Muscle of leg (tissue), 16 donors: ENCODE measurements at places on chromosomes 6 and 20. TPM values are rescaled to one million over a fixed set of nuclear protein-coding genes. Genes with fewer than 3 reads are reported as not detected.

TXLNB gene
- 94.8 TPM for total RNA-seq

PLCB1 gene
- total RNA-seq: 10.4 TPM

BCAS1 gene
- 2.6 TPM for total RNA-seq

CCN5 gene
- total RNA-seq: 0.18 TPM

NOTCH4 gene
- 14.0 TPM for total RNA-seq

RCAN2 gene
- 2.2 TPM for total RNA-seq

ATG5 gene
- total RNA-seq: 27.8 TPM

CPNE5 gene
- total RNA-seq: 4.9 TPM

DNA sequence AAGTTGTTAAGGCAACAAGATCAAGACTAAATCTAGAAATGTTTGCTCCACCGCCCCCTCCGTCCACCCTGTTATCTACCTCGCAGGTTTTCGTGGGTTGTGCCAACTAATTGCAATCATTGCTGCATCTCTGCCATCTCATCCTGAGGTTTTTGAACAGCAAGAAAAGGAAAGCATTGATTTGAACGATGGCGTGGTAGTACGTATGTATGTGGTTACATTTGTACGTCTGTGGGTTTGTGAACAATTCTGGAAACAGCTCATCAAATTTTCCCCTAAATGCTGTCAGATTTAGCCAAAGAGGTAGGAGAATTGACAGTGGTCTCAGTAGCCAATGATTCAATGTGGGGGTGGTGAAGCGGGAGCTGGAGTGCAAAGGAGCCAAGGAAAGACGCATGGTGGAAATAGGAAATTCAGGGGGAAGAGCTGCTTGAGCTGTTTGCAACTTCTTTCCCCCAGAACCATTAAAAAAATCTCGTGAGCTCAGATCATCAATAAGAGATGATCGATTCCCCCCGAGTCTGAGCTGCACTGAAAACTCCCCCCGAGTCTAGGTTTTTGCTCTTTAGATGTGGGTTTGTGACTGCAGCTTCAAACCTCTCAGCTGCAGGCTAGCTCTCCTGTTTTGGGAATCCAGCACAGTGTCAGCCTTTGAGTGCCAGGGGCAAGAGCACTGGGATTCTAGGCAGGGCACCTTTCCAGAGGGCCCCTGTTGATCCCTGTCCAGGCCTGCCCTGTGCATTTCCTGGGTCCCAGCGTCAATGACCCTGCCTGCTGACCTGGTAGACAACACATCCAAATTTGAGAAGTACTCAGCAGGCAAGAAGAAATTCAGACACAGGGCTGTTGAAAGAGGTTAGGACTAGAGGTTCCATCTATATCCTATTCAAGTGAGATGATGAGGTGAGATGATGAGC lies 72.6 kb upstream of the LY86 start:
- H3K27me3 ChIP-seq: peaks cover 2% of the 10 kb centered on the region
- H3K36me3 ChIP-seq: no peaks in the 10 kb centered on the region
- DNase-seq: no peak
- H3K4me1 ChIP-seq: peaks cover 9% of the 10 kb centered on the region

DNA sequence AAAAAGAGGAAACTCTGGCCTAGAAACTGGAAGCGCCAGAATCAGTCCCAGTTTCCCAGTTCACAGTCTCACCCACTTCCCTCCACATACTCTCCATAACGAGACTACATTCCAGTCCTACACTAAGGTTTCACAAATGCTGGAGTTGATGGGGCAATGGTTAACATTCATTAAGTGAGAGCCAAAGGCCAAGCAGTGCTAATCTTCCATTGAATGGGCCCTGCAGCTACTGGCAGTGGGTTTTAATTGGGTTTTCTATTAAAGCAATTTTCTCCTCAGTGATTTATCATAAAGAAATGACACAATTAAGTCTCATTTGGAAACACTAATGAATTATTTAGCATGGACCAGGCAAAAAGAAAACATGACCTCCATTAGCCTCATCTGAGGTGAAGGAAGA lies 20.8 kb upstream of the NRSN1 start:
- no peak overlapping the region for H3K27ac ChIP-seq
- H3K27me3 ChIP-seq: peaks cover 2% of the 10 kb centered on the region
- H3K36me3 ChIP-seq: no peaks in the 10 kb centered on the region
- H3K4me3 ChIP-seq: no peak overlapping the region
- H3K4me1 ChIP-seq: no peaks in the 10 kb centered on the region

DNA sequence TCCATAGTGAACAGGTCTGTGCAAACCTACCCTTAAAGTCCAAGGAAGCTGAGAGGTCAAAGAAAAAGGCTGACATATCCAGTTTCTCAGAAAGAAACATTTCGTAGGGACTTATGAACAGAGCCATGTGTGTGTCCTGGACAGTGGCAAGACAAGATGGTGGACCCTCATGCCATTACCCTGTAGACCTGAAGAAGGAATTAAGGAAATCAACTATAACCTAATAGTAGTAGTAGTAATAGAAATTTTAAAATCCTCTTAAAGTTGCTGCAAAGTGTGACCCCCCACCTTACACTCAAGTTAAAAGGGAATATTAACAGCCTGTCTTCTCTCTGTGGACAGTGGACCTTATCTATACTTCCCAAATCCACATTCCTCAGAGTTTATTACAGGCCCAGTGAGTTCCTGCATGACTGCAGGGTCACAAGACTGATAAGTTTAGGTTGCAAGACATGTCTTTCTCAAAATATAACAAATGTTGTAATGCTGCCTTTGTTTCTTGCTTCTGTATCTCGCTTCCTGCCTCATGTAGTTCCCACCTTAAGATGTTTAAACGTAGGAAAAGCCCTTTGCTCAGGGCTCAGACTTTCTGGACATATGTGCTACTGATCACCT lies 10.6 kb downstream of the IL22RA2 start:
- H3K27ac ChIP-seq: no peak overlapping the region
- DNase-seq: no peak
- no peak overlapping the region for H3K4me3 ChIP-seq
- no peaks in the 10 kb centered on the region for H3K4me1 ChIP-seq
- H3K36me3 ChIP-seq: no peaks in the 10 kb centered on the region

- H3K4me3 ChIP-seq: no peak overlapping the region
- H3K36me3 ChIP-seq: no peaks in the 10 kb centered on the region
- H3K27me3 ChIP-seq: no peaks in the 10 kb centered on the region
- peak; percentile 77 for DNase-seq
- H3K4me1 ChIP-seq: peaks cover 13% of the 10 kb centered on the region
Measured at GRCh38 chr20:362271-363254, 15.7 kb downstream of the NRSN2 start.

GRCh38 chr20:23367770-23368169 lies 5.8 kb downstream of the GZF1 start:
- DNase-seq: no peak
- no peak overlapping the region for H3K27ac ChIP-seq
- peaks cover 12% of the 10 kb centered on the region for H3K4me1 ChIP-seq
- no peak overlapping the region for H3K4me3 ChIP-seq
- no peaks in the 10 kb centered on the region for H3K27me3 ChIP-seq
- H3K36me3 ChIP-seq: peaks cover 52% of the 10 kb centered on the region

- H3K27me3 ChIP-seq: no peaks in the 10 kb centered on the region
- H3K4me3 ChIP-seq: no peak overlapping the region
Measured at GRCh38 chr6:163529605-163530004, 115.1 kb downstream of the QKI start.

DNA sequence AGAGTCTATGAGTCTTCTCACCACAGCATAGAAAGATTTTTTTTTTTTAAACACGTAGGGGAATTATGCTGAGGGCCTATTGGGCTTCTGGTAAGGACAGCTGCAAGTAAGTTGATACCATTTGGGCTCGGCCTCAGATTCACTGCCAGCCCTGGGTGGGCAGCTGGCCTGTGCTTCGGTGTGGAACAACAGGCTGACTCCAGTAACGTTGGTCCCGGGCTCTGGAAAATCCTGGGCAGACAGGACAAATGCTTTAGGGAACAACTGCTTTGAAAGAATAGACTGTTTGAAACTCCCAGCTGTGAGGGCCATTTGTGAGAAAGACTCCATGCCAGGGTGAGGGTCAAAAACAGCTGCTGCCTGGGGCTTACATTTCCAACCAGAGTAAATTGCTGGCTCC lies 366.5 kb downstream of the QKI start:
- H3K4me3 ChIP-seq: no peak overlapping the region
- H3K27ac ChIP-seq: peak overlapping the region; percentile 86
- no peaks in the 10 kb centered on the region for H3K27me3 ChIP-seq
- no peaks in the 10 kb centered on the region for H3K36me3 ChIP-seq
- peaks cover 48% of the 10 kb centered on the region for H3K4me1 ChIP-seq
- DNase-seq: peak; percentile 96

- peak; percentile 22 for DNase-seq
- H3K27me3 ChIP-seq: no peaks in the 10 kb centered on the region
- H3K4me1 ChIP-seq: no peaks in the 10 kb centered on the region
- no peaks in the 10 kb centered on the region for H3K36me3 ChIP-seq
- H3K4me3 ChIP-seq: no peak overlapping the region
Measured at GRCh38 chr6:89007209-89008000, 44.0 kb upstream of the RNGTT start.

DNA sequence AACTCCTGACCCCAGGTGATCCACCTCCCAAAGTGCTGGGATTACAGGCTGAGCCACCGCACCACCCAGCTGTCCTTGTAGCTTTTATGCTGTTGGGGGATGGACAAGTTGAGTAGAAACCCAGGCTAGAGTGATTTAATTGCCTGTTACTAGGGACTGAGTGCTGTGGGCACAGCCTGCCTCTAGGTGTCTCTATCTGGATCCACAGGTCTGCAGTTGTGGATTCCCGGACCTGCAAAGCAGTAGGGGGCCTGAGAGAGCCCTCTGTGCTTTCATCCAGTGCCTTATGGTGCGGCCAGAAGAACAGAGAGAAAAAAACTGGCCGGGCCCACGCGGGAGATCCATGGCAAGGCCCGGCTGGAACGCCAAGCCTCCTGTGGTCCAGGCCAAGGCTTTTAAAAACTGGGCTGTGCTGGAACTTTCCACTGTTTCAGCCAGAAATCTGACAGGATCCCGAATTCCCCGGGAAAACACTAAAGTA lies 5.2 kb downstream of the SIRPA start:
- H3K36me3 ChIP-seq: peaks cover 4% of the 10 kb centered on the region
- H3K4me3 ChIP-seq: no peak overlapping the region
- H3K27me3 ChIP-seq: peaks cover 8% of the 10 kb centered on the region
- peak overlapping the region; percentile 51 for H3K27ac ChIP-seq

- no peak overlapping the region for H3K27ac ChIP-seq
- H3K4me3 ChIP-seq: no peak overlapping the region
- H3K27me3 ChIP-seq: no peaks in the 10 kb centered on the region
- no peaks in the 10 kb centered on the region for H3K36me3 ChIP-seq
- DNase-seq: no peak
Measured at GRCh38 chr6:2512802-2513201, 237.9 kb downstream of the MYLK4 start.
